Activated T-cell treated with anti-CD3 and anti-CD28 coated beads, Interleukin-2, amount 50 U/mL, for 24 hours (primary cell): ENCODE measurements at places on chromosomes 3 and 15.

DNA sequence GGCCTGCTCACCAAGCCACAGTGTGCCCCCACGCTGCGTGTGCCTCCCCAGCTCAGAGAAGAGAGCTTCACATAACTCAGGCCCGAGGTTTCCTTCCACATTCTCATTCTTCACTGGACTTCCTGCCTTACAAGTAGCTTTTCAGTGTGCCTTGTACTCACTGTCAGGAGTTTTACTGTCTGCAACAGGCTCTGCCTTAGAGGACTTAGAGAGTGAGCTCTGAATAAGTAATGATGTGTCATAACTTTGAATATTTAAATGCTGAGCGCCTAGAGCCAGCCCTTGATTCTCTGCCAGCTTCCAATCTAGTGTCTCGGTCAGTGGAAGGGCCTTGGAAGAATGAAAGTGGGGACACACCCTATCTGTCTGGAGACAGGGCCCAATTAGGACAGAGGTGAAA lies 41.8 kb downstream of the ITGB5 start:
- no peak for DNase-seq

DNA sequence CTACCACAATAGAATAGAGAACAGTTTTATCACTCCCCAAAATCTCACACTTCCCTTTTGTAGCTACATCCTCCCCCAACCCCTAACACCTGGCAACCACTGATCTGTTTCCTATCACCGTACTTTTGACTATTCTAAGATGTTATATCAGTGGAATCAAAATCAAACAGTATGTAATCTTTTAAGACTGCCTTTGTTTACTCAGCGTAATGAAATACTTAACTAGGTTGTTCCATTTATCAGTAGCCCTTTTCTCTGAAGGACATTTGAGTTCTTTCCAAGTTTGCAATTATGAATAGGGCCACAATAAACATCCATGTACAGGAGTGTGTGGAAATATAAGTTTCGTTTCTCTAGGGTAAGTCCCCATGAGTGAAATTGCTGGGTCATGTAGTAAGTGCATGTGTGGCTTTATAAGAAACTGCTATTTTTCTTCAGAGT lies 372.3 kb downstream of the SV2B start:
- no peak for DNase-seq

DNA sequence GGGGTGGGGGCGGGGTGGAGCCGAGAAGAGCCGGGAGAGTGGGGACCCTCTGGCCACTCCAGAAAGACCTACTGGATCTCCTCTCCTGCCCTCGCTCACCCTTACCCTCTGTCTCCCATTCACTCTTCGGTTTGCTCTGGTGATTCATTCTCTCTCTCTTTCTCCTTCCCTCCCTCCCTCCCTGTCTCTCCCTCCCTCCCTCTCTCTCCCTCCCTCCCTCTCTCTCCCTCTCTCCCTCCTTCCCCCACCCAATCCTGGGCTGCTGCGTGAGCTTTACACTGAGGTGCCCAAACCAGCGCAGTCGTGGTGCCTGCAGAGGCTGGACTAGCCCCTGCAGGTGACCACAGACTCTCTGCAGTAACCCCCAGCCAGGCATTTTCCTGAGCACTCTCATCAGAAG lies 32.2 kb upstream of the ADAMTS17 start:
- no peak for DNase-seq

DNA sequence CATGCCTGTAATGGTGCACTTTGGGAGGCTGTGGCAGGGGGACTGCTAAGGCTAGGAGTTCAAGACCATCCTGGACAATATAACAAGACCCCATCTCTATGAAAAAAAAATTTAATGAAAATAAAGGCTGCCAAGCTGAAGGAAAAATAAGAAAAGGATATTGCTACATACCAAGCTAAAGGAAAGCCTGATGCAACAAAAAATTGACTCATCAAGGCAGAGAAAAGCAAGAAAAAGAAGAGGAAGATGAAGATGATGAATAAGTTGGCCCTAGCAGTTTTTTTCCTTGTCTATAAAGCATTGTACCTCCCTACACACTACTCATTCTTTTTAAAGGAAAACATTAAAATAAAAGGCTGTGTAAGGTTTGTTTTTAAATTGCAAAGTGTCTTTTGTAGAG lies 441.9 kb upstream of the MDFIC2 start:
- no peak for DNase-seq

GRCh38 chr3:65873028-65873427 lies 165.7 kb downstream of the MAGI1 start:
- DNase-seq: no peak

- DNase-seq: no peak
These were observed 22.1 kb downstream of the CNTN3 start for GRCh38 chr3:74592359-74592758.

GRCh38 chr3:53744351-53744750 lies 101.9 kb downstream of the CHDH start:
- DNase-seq: no peak

GRCh38 chr3:106333911-106334618 lies 465.3 kb upstream of the CBLB start:
- DNase-seq: peak; percentile 59

- no peak for DNase-seq
These were observed 153.9 kb upstream of the ARHGEF26 start for GRCh38 chr3:153967260-153967659.

DNA sequence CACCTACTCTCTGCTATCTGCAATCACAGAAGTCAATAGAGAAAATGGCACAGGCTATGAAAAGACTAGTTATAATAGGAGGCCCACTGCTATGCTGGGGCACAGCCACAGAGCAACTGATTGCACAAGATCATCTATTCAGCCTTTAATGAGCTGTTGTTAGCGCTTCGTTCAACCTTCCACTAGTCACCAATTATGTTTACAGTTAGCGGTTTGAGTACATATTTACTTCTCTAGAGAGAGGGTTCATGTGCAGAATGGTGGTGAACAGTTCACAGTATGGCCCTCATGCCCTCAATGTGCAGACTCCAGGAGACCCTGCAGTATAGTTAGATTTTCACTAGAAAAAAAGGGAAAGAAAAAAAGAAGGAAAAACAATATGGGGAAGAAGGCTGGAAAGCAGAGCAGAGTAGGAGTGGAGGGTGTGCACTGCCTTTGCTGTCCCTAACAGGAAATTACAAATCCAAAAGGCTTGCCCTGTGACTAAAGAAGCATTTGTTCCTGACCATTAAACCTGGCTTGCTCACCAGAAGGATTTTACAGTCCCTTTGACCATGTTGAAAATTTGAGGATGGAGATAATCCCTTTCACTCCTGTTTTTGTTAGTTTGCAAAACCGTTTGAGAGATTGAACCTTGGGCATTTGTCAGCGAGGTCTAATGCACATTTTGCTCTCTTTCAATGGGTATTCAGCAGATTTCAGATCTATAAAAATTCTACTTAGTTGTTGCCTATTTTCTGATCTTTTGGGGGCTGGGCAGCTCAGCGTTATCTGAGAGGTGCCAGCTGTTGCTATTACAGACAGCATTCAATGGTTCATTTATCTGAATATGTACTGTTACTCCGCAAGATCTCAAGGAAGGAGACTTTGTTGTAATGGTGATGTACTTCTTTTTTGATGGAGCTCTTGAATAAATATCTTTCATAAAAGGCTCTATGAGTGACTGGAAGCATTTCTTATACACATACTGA lies 296.1 kb downstream of the LSAMP start:
- no peak for DNase-seq

- DNase-seq: no peak
These were observed 1.2 kb downstream of the MKRN3 start for GRCh38 chr15:23566651-23567050.

DNA sequence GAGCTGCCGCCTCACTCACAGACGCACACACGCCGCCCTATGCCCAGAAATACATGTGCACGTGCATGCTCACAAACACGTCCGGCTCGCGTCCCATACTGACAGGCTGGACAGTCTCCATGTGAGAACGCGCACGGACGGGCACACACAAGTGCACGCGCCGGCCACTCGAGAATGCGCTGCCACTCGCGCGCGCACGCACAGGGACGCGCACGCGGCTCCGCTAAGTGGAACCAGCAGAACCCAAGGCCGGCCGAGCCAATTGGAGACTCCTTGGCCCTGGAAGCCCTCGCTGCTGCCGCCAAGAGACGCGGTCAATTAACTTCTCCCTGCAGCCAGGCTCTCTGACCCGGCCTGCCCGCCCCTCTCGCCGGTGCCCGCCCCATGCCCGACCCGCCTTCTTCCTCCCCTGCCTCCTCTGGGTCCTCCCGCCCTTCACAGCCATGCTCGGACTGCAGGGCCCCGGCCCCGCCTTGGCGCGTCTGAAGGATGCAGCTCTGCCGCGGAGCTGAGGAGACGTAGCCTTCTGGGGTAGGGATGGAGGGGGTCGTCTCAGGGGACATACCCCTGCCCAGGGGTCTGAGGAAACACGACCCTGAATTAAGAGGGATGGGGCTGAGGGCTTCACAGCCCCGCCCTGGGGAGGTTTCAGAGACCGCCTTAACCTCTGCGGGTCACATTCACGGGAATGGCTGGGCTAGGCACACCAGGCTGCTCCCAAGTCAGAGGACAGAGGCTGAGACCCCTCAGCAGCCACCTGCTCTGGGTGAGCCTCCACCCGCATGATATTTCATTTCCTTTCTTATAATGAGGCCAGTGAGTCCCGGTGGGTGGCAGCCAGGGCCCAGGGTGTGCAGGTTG lies 15.0 kb downstream of the PTH1R start:
- no peak for DNase-seq

GRCh38 chr15:51267051-51267702 lies 71.2 kb downstream of the CYP19A1 start:
- no peak for DNase-seq
